ENCODE measurements at places on chromosomes 6 and 20.
A peak's percentile ranks its signal among the peaks of the same experiment; 100 is the strongest.

- DNase-seq, result no peak
Measured at GRCh38 chr20:48049171-48049570, 263.9 kb upstream of the SULF2 start.

DNA sequence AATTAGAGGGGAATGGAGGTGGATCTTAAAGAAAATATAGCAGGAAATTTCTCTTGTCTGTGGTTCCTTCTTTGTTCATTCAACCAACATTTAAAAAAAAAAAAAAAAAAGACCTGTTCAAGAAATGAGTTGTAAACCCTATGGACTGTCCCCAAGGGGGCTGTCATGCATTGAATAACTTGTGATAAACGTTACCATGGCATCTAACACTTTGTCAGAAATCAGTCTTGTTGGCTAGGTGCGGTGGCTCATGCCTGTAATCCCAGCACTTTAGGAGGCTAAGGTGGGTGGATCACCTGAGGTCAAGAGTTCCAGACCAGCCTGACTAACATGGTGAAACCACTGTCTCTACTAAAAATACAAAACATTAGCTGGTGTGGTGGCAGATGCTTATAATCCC lies 381.7 kb downstream of the BCKDHB start:
- DNase-seq, result no peak

- no peak for DNase-seq
Measured at GRCh38 chr20:5668529-5668868, 81.7 kb upstream of the SHLD1 start.

DNA sequence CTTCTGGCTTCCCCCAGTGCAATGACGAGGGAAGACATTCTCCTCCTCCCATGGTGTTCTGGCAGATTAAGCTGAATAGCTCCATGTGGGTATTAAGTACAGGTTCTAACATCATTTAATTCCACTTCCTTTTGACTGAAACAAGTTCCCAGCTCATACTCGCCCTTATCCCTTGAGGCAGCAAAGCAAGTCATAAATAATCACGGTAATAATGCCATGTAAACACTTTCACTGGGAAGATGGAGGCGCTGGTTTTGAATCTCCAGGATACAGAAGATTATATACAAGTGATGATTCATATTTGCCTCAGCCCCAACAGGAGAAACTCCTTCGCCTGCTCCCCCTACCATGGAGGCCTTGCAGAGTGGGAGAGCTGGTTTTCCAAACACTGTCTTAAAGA lies 141.3 kb downstream of the PXDC1 start:
- peak; percentile 34 for DNase-seq

DNA sequence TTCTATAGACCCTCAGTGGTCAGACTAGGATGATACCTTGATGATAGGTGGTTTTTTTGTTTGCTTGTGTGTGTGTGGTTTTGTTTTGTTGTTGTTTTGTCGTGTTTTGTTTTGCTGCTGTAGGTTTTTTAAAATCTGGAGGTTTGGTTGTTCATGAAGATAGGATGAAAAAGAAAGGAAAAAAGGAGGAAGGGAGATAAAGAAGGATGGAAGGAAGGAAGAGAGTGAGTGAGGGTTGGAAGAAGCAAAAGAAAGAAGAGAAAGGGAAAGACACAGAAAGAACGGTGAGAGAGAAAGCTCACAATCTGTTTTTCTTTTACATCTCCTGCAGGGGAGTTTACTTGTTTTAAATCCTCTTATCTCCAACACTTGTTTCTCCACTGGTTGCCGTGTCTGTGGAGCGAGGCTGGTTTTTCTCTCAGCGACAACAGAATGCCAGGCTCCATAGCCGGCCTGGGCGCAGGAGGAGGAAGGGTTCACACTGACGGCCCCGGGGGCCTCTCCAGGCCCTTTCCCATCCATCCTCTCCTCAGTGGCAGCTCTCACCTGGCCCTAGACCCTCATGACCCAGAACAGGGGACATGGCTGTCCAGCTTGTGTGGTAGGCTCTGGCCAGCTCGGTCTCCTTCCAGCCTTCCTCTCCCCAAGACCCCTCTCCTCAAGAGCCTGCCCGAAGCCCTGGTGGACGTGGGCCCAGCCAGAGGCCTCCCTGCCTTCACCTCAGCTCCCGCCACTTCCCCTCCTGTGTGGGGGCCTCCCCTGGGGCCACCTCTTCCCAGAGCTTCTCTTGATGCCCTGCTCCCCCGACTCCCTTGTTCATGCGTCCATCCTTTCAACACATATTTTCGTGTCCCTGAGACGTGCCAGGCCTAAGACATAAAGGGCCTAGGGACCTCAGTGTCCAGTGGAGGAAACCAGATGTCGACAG lies 168.4 kb downstream of the VEGFA start:
- DNase-seq, result no peak

All from fibroblast of mammary gland (primary cell).